ENCODE measurements at places on chromosomes 5 and 9.

DNA sequence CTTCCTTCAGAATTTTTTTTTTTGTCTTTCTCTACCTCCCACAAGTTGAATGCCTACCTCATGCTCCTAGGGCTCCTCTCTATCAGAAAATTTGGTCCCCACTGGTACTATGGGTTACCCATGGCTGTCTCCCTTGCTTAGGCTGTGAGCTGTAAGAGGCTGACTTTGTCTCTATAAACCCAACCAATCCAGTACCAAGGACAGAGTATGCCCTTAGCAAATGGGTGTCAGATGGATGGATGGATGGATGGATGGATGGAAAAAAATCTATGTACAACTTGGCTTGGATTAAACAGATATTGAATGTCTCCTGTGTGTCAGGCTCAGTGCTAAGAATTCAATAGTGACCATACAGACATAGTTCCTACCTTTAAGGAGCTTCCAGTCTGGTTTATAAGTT is 398.2 kb upstream of the TRPC7 start:
- DNase-seq, result no peak

DNA sequence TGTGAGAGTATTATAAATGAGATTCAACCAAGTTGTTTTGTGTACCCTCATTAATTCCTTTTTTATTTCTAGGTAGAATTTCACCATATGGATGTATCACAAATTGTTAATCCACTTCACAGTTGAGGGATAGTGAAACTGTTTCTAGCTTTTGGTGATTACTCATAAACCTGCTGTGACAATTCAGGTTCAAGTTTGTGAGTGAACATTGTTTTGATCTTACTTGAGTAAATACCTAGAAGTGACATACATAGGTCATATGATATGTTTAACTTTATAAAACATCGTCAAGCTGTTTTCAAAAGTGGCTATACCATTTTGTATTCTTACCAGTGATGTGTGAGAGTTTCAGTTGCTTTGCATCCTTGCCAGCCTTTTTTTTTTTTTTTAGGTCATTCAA is 112.9 kb downstream of the CAMK4 start:
- no peak for DNase-seq

DNA sequence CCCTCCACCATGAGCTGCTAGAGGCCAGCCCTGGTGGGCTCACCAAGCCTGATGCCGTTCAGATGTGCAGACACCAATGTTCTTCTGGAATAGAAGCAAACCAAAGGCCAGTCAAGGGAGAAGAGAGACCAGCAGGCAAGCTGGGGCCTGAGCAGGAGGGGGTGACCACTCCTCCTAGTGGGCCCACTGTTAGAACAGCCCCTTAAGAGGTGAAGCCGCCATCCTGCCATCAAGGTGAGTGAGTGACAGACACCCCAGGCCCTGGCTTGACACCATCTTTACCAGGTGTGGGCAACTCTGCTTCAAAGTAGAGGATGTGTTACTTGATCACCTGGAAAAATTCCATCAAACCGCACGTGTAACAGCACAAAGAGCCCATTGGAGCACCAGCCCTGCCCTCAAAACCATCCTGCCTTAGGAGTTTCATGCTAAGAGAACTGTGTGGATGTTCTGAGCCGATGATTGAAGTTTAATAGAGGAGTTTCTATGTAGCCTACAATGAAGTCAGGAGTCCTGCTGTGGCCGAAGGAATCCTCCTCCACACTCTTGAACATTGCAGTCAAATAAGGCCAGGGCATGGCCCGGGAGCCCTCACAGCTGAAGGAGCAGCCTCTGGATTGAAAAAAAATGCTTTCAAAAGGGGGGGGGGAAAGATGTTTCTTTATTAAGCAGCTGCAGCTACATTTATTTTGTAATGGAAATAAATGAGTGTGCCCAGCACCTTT is 20.8 kb downstream of the AMBP start:
- no peak for DNase-seq

DNA sequence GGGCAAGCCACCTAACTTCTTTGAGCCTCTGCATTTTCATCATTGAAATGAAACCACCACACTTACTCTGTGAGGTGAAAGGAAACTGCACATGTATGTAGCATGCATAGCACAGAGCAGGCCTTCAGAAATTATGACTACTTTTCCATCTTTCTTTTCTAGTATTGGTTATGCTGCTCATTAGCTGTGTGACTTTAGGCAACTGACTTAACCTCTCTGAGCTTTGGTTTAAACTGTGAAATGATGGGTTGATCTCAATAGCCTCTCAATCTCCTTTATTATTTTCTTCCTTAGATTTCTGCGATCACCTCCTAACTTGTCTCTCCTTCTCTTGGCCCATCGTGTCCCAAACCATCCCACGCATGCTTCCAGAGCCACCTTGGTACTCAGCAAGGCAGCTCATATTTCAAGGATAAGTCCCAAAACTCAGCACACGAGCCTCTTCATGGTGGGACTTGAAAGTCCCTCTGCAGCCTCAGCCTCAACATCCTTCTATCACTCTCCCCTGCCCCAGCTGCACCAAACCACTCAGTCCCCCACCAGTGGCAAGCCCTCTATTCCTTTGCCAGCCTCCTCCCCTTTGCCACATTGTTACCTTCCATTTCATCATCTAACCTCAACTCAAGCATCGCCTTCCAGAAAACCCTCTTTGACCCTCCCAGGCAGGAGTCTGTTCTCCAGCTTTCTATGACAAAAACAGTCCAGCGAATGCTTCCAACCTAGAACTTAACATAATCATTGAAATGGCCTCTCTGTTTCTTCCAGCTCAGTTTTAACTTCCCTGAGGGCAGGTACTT is 60.3 kb upstream of the DNAH5 start:
- no peak for DNase-seq

- DNase-seq, result no peak
These were observed 628.1 kb upstream of the TYRP1 start for GRCh38 chr9:12065050-12065449.

Data from hematopoietic multipotent progenitor cell (in vitro differentiated cells).